Activated T-cell treated with anti-CD3 and anti-CD28 coated beads for 48 hours (primary cell): ENCODE measurements at places on chromosomes 1 and 21.

- DNase-seq: no peak
Observed at GRCh38 chr1:167328816-167329483, 108.3 kb downstream of the POU2F1 start.

- DNase-seq: no peak
Observed at GRCh38 chr1:159089184-159089791, 12.7 kb upstream of the AIM2 start.

- DNase-seq: no peak
Observed at GRCh38 chr1:210588946-210589345, 260.2 kb downstream of the HHAT start.

- DNase-seq: no peak
Observed at GRCh38 chr1:75482951-75483350, 128.0 kb downstream of the SLC44A5 start.

DNA sequence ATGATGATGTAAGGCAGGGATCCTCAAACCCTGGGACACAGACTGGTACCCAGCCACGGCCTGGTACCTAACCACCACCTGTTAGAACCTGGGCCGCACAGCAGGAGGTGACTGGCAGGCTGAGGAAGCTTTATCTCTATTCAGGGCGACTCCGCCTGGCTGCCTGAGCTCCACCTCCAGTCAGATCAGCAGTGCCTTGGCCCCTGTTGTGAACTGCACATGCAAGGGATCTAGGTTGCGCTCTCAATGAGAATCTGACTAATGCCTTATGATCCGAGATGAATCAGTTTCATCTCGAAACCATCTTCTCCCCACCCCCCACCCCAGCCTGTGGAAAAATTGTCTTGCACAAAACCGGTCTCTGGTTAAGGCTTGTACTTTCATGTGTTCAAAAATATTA, 4.2 kb downstream of the RNPC3 start:
- DNase-seq: peak; percentile 54

- DNase-seq: no peak
Observed at GRCh38 chr21:45088729-45089128, 14.3 kb downstream of the ADARB1 start.

GRCh38 chr21:42252778-42253340, 33.9 kb downstream of the ABCG1 start:
- DNase-seq: no peak

DNA sequence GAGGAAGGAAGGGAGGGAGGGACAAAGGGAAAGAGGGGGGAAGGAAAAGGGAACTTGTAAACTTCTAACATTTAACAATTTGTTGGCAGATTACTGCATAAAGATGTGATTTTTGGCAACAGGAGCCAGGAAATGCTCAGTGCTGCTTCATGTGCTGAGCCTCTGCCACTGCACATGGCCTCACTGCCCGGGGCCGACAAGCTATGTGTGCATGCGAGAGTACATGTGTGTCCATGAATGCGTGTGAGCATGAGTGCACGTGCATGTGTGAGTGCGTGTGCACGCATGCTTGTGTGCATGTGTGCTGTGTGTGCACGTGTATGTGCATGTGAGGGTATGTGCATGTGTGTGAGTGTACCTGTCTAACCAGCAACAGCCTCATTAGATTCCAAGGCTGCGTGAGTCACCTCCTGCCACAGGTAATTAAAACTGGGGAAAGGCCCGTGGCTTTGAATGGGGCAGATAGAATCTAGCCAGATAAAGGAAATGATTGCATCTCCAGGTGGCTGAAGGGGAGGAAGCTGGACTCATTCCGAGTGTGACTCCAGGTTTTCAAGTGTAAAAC, 41.4 kb upstream of the TSPEAR start:
- DNase-seq: no peak

DNA sequence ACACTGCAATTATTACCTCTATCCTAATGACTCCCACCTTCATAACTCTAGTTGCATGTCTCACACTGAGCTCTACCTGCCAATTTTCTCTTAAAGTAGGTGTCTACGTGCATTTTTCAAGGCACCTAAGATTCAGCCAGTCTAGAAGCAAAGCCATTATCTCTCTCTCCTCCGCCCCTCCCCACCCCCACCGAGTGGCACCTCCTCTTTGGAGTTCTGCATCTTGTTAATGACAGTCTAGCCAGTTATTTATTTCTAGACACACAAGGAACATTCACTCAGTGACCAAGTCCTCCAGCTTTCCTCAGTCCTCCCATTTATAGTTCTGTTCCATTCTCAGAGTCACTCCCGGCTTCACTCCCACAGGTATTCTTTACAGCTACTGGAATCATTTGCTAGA, 47.6 kb downstream of the ASTN1 start:
- DNase-seq: no peak

DNA sequence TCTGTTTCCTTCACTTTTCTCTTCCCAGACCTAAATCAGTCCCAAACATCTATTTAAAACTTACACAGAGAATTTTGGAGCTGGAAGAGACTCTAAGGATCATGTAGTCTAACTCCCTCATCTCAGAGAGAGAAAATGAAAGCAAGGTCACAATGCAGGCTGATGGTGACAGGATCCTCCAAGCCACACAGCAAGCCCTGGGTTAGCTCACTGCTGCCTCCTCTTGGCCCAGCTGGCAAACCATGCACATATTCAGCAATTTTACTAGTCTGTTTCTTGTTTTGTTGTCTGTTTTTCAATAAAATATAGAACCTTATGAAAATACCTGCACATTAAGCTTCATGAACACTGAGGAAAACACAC, 27.7 kb upstream of the LY9 start:
- peak; percentile 75 for DNase-seq

- no peak for DNase-seq
Observed at GRCh38 chr1:204576422-204576821, 60.2 kb downstream of the MDM4 start.

DNA sequence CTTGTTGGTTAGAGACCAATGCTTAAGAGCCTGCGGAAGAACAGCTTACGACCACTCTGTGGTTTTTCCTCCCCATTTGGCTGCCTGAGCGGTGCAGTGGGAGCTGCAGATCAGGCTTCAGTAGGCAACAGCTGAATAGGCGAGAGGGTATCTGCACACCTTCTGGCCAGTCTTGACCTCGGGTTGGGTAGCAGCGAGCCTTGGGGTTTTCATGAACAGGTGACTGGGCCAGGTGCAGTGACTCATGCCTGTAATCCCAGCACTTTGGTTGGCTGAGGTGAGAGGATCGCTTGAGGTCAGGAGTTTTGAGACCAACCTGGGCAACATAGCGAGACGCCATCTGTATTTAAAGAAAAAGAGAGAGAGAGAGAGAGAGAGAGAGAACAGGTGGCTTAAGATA, 41.0 kb downstream of the NENF start:
- DNase-seq: no peak

DNA sequence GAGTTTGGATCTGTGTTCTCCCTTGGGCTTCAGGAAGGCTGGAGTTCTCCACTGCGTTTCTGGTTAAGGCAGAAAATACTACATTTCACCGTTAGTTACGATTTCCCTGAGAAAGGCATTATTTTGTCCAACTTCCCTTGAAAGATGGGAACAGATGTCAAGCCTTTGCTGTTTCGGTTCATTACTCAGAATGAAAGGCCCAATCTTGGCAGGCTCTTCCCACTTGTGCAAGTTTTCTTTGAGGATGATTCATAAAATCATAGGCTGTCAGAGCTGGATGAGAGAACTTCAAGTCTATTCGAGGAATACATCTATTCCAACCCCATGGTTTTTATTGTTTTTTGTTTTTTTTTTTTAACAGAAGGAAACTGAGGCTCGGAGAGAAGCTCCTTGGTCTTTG, 205.2 kb downstream of the GRIK3 start:
- no peak for DNase-seq

GRCh38 chr1:25607123-25607522, 9.5 kb upstream of the MAN1C1 start:
- DNase-seq: no peak

DNA sequence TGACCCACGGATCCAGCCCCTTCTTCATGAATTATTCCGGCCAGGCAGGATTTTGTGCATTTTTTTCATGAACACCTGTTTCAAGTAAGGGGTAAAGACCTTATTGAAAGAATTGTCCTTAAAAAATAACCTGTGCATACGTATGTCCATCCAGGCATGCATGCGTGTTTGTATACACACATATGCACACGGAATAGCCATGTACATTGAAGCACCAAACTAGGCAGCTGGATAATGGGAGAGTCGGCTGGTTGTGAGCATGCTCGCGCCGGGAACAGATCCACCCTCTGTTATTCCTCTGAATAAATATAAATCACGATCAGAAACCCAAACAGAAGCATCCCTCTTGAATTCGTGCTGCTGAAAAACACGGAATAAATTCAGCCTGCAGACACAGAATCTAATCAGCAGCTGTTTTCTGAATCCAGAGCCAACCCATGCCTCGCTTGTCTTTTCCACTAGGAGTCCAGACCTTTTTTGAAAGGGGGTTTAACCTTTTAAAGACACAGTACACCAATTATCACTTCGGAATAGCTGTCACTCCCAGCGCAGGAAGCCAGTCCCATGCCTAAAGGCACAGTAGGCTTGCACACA, at the start of gene HIVEP3:
Gene HIVEP3, minus strand, starts transcription at position 473 of the 594 bp plus-strand sequence.
- no peak for DNase-seq

DNA sequence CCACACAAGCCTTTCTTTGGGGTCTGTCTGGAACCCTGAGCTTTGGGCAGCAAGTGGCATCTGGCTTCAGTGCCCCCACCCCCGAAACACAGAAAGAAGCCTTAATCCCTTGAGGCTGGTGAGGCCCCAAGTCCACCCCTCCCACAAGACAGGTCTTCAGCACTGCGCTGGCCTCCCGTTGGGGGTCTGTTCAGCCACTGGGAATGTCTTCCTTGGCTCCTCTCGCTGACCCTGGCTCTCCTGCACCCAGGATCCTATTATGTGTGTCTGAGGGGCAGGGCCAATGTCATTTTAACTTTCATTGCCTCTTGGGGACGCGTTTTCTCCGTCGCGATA, 26.9 kb downstream of the ATP8B2 start:
- DNase-seq: no peak

- no peak for DNase-seq
Observed at GRCh38 chr1:200388791-200389190, 21.0 kb downstream of the ZNF281 start.

DNA sequence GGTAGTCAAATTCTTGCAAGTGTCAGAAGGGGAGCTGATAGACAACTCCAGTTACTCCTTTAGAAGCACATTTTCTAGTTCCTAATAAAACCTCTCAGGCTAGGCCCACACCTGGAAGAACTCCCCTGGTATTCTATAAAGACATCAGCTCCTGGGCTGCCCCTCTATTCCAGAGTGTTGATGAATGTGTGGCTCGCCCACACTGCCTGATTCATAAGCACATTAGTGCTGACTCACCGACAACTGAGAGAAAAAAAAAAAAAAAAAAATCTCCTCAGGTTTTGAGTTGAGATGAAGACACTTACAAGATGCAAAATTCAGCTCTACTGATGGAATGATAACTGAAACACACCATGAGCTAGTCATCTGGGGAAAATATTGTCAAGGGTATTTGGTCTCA, 188.1 kb downstream of the TNR start:
- peak; percentile 1 for DNase-seq

- no peak for DNase-seq
Observed at GRCh38 chr1:25867210-25867991, 8.1 kb downstream of the PAQR7 start.

GRCh38 chr1:34612091-34612827, 142.6 kb upstream of the GJB5 start:
- no peak for DNase-seq

- DNase-seq: no peak
Observed at GRCh38 chr1:167364826-167365225, 144.1 kb downstream of the POU2F1 start.

DNA sequence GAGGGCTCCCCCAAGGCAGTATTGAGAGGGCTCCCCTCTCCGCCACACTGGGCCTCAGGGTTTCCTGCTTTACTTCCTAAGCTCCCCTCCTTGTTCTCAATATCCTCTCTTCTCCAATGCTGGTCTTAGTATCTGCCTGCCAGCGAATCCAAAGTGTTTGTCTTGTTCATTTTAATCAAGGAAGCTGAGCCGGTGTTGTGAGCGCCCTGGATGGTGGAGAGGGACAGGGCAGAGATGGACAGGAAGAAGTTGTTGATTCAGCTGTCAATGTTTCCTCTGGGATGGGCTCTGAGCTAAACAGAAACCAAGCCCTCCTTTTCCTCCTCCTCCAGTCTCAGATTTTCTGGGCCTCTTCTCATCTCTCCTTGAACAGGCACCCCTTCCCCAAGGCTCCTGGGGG, 5.4 kb downstream of the OLFML3 start:
- no peak for DNase-seq

DNA sequence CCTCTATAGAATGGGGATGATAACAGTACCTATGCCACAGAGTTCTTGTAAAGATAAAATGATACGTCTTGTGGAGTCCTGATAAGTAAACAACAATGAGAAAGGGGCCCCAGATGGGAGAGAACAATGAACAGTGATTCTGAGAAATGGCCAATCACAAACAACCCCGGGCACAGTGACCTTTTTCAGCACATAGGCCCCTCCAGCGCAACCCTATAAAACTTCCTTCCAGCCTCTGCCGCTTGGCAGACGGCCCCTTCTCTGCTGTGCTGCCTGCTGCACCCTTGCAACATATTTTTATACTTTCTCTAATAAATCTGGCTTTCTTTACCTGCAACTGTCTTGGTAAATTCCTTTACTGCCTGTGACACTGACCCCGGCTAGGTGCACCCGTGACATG, 8.9 kb downstream of the RCAN1 start:
- no peak for DNase-seq

- DNase-seq: no peak
Observed at GRCh38 chr1:68624233-68624632, 127.4 kb upstream of the DEPDC1 start.

GRCh38 chr1:187474336-187474735, 645.6 kb downstream of the PLA2G4A start:
- DNase-seq: no peak

DNA sequence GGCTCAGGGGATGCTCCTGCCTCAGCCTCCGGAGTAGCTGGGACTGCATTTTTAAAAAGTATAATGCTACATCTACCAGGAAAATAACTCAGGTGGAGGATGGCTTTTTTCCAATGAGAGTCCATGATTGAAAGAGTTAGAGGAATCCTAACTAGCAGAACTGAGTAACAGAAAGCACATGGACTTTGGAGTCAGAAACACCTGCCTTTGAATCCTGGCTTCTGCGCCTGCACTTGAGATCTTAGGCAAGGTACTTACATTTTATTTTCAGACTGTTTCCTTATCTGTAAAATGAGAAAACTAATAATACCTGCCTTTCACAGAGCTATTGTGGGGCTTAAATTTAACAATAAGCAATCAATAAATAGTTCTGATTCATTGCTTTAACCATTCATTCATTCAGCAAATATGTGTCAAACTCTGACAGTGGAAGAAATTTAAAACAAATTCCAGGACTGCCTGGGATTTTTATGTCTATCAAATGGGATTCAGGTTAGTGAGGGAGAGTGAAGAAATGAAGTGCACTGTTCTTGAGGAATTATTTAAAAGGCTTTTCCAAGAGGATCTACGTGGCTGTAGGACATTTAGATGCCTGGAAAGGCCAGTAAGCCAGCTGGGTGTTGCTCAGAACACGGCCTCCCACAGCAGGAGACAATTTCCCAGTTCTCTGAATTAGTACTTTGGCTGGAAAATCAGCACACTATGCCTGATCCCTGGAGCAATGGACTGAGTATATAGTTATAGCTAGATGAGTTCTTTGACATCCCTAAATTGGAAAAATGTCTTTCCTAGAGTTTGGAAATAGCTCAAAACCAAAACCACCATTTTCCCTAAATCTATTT, 12.8 kb upstream of the LBR start:
- no peak for DNase-seq

GRCh38 chr1:207407655-207408260, 46.4 kb upstream of the CR2 start:
- no peak for DNase-seq

GRCh38 chr1:27590917-27591508, 12.9 kb downstream of the AHDC1 start:
- no peak for DNase-seq

GRCh38 chr1:93995837-93996536, 86.8 kb upstream of the GCLM start:
- no peak for DNase-seq
